Activated CD4-positive, alpha-beta T cell treated with anti-CD3 and anti-CD28 coated beads, Interleukin-2, Interleukin-6, amounts not matched to agents 100 ng/mL and 50 ng/mL, durations not matched to agents 16 hours and 8 hours (primary cell): ENCODE measurements at places on chromosomes 1 and 21.

DNA sequence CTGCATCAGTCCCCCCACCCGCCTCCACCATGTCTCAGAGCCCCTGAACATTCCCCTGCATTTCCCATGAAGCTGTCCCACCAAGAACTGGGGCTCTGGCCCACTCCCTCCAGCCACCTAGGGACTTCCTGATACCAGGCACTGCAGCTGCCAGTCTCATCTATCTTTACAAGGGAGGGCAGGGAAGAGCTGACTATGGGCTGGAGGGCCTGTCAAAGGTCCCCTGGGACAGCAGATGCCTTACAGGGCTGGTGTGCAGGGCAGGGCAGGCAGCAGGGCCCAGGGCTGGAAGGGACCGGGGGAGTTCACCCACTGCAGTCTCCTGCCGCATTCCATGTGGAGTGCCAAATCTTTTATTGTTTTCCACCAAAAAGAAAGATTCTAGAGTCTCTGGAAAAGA lies 17.6 kb downstream of the SHISA4 start:
- DNase-seq = no peak

- DNase-seq = peak; percentile 77
Observed at GRCh38 chr1:172895050-172895460, 155.7 kb downstream of the TNFSF18 start.

GRCh38 chr1:113390871-113391648 lies 745 bp downstream of the MAGI3 start:
- DNase-seq = peak; percentile 59

DNA sequence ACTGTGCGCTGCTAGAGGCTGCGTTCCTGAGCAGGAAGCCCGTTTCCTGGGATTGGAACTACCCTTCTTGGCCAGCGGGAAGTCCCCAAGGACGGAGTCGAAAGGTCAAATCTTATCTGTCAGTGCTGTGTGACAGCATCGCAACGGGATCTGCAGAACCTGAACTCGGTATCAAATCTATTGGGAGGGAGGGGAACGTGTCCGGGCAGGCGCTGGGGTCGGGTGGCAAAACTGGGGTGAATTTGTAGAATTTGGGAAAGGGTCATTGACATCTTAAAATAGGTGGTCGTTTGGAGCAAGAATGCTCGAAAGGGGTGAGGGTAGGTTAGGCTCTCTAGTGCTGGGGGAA lies 725 bp upstream of the ARPC5 start:
- no peak for DNase-seq

DNA sequence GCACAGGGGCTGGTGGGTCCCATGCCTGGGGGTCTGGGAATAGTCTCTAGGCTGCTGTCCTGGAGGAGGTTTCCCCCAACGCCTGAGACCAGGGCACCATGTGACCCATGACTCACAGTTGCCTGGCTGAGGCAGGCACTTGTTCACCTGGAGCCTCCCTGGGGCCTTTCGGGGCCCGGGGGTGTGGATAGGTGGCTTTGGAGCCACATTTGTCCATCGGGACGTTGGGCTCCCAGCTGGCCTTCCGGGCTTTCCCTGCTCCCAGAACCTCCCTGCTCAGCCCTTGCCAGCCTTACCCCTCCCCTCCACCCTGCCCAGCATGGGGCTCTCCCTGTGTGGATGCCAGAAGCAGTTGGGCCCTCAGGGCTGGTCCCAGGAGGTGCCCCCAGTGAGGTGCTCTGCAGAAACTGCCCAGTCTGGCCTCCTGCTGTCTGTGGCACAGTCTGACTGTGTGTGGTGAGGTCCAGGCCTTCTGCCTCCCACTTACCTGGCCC lies 14.2 kb downstream of the COL6A1 start:
- no peak for DNase-seq

GRCh38 chr1:156813298-156813697 lies 3.4 kb downstream of the SH2D2A start:
- DNase-seq = no peak

- no peak for DNase-seq
Observed at GRCh38 chr1:64687725-64688327, 57.0 kb upstream of the RAVER2 start.

DNA sequence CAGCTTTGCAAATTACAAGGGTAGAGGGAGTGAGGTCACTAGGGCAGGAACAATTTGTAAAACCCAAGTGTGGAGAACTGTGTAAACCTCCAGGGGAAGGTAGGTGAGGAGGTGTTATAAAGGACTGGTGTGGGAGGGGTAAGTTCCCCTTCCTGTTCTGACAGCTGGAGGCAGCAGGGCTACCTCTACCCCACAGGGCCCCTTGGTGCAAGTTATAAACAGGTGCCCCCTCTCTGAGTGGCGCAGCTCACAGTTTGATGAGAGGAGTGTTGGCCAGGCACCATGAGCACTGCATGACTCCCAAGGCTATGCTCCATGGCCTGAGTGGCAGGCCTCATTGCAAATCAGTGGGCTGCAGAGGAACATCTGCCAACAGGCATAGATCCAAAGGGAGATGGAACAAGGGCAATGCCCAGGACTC lies 41.0 kb downstream of the MFSD2A start:
- DNase-seq = no peak

GRCh38 chr1:44483089-44483874 lies 78.2 kb downstream of the RNF220 start:
- DNase-seq = no peak

- no peak for DNase-seq
Observed at GRCh38 chr1:18811733-18812452, 47.6 kb downstream of the TAS1R2 start.

GRCh38 chr1:211359876-211360275 lies 33.2 kb downstream of the TRAF5 start:
- DNase-seq = no peak

DNA sequence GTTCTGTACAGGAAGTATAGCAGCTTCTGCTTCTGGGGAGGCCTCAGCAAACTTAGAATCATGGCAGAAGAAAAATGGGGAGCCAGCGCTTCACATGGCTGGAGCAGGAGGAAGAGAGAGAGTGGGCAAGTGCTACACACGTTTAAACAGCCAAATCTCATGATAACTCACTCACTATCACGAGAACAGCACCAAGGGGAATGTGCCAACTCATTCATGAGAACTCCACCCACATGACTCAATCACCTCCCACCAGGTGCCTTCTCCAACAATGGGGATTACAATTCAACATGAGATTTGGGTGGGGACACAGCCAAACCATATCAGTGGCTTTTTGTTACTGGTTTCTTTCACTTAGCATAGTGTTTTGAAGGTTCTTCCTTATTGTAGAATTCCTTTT lies 138.6 kb downstream of the SYT14 start:
- DNase-seq = no peak

GRCh38 chr21:38643404-38644023 lies 145.2 kb upstream of the ERG start:
- no peak for DNase-seq

DNA sequence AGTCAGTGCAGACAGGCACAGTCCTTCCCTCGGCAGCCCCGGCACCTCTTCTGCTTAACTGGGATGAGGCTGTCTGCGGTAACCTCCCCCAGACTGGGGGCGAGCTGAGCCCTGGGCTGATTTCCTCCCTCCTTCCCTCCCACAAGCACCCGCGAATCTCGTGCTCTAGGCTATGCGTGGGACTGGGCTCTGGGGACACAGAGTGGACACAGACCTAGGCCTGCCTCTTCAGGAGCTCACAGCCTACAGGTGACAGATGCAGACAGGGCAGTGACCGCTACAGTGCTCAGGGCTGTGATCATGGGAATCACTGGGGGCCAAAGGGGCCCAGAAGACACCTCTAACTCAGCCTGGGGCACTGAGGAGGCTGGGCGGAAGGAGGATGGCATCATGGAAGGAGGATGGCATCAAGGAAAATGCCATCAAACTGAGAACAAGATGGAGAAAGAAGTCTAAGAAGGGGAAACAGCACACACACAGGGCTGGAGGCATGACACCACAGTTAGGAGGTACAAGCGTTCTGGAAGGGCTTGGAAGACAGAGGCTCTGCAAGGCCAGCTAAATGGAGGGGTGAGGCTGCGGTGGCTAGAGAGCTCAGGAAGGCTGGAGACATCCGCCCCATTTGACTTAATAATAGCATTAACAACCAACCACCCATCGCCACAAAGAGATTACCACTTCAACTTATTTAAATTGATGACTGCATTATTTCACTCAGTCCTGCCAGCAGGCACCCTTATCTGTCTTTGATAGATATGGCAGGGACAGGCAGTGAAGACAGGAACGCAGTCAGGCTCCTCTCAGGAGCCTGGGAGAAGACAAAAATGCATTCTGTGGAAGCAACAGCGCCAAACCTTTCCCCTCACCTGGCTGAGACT lies 4.2 kb downstream of the TTC39A start:
- no peak for DNase-seq

DNA sequence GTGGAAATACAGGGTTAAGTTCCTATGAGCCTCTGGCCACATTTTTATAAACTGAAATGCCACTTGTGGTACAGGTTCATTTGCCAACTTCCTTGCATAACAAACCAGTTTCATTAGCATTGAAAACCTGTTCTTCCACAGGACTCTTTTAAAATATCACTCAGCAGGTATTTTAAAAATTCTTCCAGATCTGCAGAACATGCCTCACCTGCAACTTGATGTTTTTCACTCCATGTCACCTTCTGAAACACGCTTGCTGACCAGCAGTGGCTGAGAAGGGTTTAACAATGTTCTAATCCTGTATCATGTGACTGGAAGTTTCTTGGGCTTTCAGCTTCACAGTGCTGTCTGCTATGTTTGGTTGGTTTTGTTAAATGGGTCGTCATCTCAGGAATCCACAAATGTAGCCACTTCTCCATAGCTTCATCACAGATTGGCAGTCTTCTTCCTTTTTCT lies 17.6 kb upstream of the CBR3 start:
- DNase-seq = no peak

- DNase-seq = no peak
Observed at GRCh38 chr1:221394011-221394544, 347.8 kb downstream of the DUSP10 start.

- no peak for DNase-seq
Observed at GRCh38 chr1:117447661-117448060, 80.4 kb downstream of the MAN1A2 start.

DNA sequence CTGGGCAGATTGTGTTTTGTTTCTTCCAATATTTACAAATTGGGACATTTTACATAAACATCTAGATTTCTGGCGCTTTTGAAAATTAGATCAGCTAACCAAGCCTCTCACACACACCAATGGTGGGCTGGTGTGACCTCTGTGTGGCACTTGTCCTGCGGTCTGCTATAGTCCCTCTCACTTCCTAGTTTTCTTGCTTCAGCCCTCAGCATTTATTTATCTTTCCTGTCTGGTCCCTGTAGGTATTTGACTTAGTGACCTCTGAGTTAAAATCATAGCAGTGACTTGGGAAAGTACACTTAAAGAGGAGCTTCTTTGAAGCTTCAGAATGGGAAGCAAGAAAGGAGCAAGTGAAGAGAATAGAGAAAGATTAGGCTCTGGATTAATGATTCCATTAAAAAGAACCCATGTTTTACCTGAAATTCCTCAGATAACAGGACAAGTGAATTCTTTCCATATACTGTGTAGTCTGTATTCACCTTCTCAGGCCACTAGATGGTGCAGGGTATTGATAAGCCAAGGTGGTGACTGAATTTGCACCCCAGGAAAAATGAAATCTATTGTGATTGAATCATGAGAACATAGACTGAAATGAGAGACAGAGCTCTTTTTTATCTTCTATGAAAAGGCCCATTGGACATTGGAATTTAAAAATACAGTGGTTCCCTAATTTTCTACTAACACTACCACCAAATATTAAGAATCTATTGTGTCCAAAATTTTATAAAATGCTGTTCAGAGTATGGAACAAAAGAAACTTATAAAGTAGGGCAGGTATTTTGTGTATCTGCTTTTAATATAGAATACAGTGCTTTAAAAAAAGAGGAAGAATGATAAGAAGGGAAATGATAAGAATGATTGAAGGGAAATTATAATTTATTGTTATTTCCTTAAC lies 7.1 kb upstream of the DIPK1A start:
- peak; percentile 66 for DNase-seq

GRCh38 chr1:163163881-163164582 lies 38.7 kb downstream of the RGS5 start:
- no peak for DNase-seq

DNA sequence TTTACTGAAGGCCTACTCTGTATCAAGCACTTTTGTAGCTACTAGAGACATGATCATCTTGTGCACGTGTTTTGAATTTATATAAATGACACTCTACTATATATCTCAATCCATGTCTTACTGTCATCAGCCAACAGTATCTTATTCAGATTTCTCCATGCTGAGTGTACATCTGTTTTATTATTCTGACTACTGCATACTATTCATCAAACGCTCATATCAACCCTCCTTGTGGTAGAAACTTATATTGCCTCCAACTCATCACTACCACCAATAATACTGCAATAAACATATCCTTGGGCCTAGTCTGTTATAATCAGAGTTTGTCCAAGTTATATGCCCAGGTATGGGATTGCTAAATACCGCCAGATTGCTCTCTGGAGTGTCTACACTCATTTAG lies 81.6 kb upstream of the IRF2BP2 start:
- no peak for DNase-seq

DNA sequence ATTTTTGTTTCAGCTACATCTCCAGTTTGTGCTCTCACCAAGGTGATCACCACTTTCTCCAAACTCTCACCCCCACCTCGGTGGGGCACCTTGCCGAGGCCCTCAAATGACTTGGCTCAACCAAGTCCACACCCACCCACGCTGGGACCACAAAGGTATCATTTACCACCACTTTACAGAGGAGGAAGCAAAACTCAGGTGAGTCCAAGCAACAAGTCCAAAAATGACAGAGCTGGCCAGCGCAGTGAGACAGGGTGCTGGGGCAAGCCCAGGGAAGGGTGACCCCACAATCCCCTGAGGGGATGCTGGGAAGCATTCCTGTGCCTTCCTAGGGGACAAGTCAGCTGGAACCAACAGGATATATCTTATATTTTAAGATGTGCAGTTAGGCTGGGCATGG lies 24.7 kb downstream of the SSBP3 start:
- DNase-seq = no peak

GRCh38 chr1:160623862-160624261 lies 23.0 kb downstream of the SLAMF1 start:
- no peak for DNase-seq

DNA sequence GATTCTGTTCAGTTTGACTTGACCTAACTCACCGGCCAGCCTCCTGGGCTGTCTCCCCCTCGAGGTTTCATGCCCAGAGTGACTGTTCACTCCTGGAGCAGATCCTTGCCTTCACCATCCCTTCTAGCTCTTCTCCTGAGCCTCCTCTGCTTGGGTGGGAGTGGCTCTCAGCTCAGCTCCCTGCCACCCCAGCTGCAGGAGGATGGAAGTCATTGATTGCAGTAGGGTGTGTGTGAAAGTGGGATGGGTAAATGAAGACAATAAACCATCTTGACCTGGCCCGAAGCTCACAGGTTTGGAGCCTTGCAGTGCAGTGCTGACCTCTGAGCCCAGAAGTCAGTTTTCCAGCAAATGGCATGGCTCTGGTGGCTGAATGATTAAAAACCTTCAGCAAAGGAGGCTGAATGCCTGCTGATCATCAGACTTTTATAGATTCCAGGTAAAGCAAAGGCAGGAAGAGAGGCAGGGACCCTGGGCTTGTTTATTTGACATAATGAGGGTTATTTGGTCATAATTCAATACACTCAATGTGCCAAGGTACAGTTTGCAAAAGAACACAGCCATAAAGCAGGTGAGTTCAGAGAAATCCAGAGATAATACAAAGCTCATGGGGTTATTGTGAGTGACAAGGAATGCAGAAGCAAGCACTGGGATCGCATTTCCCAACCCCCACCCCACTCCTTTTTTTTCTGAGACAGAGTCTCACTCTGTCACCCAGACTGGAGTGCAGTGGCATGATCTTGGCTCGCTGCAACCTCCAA lies 17.5 kb upstream of the TFF3 start:
- DNase-seq = no peak

- DNase-seq = peak; percentile 86
Observed at GRCh38 chr21:43975469-43976098, 36.5 kb upstream of the TRAPPC10 start.
